ENCODE measurements at places on chromosomes 2 and 18. TPM values are rescaled to one million over a fixed set of nuclear protein-coding genes. Genes with fewer than 3 reads are reported as not detected.
A peak's percentile ranks its signal among the peaks of the same experiment; 100 is the strongest.

GRCh38 chr2:86518481-86518880, 44.8 kb downstream of the CHMP3 start:
- peak; percentile 26 for DNase-seq

DNA sequence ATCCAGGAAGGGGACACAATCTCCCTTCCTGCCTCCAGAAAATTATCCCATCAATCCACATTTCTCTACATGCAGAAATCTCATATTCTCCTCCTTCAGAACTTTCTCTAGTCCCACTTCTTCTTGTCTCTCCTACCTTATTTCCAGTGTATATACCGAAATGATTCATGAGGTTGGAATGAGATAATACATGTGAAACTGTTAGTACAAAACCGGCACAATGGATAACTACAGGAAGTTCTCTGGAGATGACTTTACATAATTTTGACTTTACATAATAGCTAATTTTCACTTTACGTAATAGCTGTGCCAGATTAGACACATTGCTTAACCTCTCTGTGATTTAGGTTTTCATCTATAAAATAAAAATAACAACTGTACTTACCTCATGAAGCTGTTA, 801.3 kb downstream of the ERBB4 start:
- DNase-seq = peak; percentile 25

Gene IL18R1
- 6.8 TPM for total RNA-seq

Gene ONECUT2
- total RNA-seq = under 0.01 TPM

DNA sequence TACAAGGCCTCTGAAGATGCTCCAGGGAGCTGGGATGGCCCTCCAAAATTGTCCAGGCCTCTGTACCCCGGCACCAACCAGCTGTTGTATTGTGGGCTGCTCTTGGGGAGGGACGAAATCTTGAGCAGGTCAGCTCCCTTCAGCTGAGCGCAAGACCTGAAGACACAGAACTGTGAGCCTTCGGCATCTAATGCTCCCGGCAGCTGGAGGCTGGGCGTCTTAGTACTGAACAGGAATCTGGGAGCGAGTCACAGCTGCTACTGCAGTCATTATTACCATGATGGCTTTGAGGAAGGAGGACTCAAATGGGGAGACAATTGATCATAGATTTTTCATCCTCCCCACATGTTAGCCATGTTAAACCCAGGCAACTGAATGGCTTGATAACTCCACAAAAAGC, 83.0 kb upstream of the LTBP1 start:
- peak; percentile 13 for DNase-seq

Gene ANKRD53
- 6.5 TPM for total RNA-seq

- no peak for DNase-seq
Observed at GRCh38 chr2:29053670-29054400, 20.5 kb downstream of the PCARE start.

GRCh38 chr2:18749912-18750526, 160.7 kb upstream of the NT5C1B start:
- DNase-seq = peak; percentile 85

DNA sequence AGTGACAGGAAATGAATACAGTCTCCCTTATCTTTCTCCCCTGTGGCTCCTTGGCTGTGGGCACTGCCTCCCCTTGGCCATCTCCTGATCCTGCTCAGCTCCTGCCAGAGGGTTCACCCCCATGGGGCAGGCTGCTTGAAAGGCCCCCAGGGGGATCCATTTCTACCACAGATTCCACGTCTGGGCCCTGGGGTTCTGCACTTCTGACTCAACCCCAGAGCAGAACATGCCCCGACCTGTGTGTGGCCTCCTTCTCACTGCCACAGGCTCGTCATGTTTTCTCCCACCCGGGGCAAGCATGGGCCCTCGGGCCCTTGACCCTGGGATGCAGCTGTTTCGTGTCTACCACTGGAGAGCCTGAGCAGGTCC, 122.2 kb downstream of the ACKR3 start:
- peak; percentile 37 for DNase-seq

DNA sequence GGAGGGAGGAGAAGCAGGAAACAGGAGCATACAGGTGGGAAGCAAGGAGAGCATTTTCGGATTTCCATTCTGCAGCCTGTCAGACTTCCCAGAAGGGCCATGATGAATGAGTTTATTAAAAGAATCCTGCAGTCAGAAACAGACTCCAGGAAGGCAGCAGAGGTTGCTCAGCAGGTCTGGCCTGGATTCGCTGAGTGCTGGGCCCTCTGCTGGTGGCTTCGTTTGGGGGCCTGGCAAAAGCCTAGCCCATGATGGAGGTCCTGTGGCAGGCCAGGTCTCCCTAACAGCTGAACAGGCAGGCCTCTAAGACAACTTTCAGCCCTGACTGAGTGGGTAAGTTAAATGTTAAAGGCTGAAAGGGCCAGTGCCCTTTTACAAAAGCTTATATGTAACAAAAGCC, 108.2 kb upstream of the CAPN13 start:
- no peak for DNase-seq

DNA sequence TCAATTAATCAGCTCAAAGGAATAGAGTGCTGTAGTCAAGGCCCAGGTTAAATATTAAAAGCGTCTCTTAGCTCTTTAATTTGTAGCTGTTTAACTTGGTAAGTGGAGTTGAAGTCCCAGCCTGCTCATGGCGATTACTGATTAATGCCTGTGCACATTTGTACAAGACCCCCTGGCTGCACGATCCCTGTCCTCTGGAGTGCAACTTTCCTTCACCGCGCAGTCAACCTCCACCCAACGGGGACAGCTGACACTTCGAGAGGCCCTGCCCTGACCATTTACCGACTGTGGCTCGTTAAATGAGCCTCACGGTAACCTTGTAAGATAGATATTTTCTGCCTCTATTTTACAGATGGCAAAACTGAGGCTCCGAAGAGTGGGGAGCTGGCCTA, 5.5 kb upstream of the CYS1 start:
- no peak for DNase-seq

- DNase-seq = no peak
Observed at GRCh38 chr2:201628545-201628944, 14.8 kb downstream of the TMEM237 start.

DNA sequence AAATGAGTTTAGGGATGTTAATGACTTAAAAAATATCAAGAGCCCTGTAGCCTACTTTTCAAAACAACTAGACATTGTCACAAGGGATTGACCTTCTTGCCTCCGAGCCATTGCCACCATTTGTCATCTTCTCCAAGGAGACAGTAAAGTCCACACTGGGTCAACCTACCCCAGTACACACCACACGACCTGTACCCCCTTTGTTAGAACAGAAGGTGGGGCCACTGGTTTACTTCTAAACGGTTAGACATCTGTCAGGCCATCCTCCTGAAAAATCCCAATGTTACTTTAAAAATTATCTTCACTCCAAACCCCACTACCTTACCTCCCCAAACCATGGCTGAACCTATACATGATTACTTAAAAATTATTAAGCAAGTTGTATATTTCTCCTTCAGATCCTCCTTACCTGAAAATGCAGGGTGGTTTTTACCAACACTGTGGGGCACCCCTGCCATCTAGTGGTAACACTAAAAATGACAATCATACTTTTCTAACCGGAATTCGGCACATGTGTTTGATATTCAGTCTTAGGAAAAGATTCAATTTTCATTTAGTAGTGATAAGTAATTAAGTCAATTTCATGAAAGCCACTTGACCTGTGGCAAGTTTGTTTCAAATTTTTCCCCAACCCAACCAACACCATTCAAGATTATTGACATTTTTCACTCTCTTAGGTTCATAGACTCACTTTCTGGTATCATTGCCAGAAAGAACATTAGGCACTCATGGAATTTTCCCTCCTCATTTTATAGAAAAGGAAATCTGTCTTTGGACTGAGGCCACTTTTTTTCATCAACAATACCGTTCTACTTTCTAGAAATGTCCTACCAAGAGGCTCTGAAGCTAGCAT, 265.3 kb upstream of the PKDCC start:
- DNase-seq = peak; percentile 65

DNA sequence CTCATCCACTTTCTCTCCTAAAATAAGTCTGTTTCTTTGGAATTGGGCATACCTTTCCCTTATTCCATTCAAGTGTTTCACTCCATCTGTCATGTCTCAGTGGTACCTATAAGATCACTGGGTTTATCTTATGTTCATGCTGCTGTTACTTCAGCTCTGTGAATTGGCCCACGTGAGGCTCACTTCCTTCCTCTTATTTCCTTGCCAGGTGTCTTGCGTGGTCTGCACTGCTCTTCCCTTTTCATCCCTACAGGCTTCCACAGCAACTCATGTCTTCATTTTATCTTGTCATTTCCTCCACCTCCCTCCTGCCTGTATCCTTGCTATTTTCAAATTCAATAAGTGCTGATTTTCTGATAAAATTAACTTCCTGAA, 159.1 kb upstream of the ALPP start:
- DNase-seq = no peak

Gene IL36B
- total RNA-seq = not detected

Gene DNAJC27
- 3.8 TPM for total RNA-seq

DNA sequence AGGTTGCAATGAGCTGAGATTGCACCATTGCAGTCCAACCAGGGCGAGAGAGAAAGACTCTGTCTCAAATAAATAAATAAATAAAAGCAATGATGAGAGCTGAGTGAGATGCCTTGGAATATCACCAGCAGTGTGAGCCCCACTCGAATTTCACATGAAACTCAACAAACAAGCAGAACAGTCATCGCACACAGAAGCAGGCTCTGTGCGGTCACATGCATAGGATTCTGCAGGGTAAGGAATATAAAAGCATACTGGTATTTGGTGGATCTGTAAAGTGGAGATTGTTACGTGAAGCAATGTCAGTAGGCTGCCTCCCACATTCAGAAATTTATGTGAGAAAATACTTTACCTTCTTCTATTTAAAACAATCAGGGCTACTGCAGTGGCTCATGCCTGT, 18.0 kb upstream of the AP1S3 start:
- peak; percentile 41 for DNase-seq

Gene MAB21L4
- not detected for total RNA-seq

GRCh38 chr2:7353571-7353970, 436.4 kb downstream of the RNF144A start:
- no peak for DNase-seq

DNA sequence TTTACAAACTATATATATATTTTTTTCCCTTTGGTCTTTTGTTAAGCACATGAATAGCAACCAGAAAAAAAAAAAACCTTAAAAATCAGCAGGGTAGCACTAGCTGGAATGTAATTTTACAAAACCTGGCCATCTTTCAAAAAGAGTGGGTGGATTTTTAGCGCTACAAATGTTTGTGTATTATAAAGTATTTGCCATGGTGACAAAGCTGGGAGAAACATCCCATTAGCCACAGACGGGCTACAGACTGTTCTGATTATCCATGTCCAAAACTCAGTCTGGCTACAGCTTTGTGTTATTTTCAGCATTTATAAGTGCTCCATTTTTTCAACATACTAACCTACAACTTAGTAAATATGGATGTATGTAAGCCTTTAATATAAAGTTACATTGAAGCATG, 249.5 kb upstream of the TANK start:
- DNase-seq = peak; percentile 91

Gene CXCR1
- total RNA-seq = not detected
